ENCODE measurements at places on chromosomes 2 and 18.
A peak's percentile ranks its signal among the peaks of the same experiment; 100 is the strongest.

- no peak for DNase-seq
Observed at GRCh38 chr18:66971960-66972359, 368.1 kb upstream of the CDH19 start.

- no peak for DNase-seq
Observed at GRCh38 chr2:38586931-38587330, 15.8 kb downstream of the HNRNPLL start.

- DNase-seq = no peak
Observed at GRCh38 chr2:150339951-150340350, 147.5 kb downstream of the RND3 start.

DNA sequence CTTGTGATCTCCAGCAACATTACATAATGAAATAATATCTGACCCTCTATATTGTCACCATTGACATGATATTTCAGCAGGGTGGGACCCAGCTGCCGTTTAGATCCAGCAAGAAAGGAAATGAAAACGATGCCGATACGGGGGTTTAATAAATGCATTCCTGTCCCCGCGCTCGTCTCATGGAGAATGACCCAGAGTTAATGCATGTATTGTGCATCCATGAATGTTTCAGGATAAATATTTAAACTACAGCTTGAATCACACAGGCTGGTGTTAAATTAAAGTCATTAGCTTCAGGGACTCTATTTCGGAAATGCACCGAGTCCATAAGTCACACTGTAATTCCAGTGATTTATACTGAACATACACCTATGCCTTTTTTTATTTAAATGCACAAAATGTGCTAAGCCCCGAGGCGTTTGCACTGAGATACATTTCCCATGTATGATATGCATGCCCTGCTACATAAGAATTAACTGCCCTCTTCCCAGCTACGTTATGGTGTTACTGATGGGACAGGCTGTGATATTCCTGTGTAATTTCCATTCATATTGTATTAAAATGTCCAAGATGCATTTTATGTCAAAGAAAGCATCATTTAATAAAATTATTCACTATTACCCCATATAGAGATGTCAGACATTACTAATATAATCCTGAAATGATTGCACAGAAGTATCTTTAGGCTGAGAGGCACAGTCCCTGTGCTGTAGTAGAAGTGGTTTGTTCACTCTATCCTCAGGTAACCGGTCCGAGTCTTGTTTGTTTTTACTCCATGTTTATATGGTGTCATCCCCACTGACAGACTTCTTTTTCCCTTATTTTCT is 109.3 kb upstream of the ZNF516 start:
- DNase-seq = no peak

DNA sequence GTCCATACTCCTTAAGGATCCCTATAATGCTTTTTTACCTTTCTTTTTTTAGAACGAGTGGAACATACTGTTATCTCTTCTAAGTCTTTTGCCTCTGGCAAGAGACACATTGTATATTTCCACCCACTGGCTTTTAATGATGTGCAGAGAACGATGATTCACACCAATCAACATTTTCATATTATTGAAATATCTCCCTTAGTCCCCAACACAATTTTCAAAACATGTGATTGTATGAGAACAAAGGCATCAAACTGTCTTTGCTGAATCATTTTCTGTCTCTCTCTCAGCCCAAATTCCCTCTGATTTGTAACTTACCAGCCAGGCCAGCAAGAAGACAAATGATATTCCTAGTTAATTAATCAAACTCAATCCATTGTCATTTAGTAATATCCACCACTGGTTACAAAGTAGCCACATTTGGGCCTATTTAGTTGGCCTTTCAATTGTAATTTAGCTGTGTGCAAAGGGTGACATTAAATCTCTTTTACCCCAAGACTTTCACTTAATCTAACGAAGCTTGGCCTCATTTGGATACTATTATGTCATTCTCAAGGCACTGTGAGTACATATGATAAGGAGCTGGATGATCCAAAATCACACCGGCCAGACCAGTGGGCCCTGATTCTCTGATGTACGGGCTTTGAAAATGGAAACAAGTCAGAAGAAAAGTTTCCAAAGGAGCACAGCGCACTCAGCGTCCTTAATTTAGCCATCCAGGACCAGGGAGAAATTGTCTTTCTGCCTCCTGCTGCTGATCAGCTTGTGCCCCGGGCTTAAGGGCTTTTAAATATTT is 185.1 kb downstream of the SCG2 start:
- no peak for DNase-seq

DNA sequence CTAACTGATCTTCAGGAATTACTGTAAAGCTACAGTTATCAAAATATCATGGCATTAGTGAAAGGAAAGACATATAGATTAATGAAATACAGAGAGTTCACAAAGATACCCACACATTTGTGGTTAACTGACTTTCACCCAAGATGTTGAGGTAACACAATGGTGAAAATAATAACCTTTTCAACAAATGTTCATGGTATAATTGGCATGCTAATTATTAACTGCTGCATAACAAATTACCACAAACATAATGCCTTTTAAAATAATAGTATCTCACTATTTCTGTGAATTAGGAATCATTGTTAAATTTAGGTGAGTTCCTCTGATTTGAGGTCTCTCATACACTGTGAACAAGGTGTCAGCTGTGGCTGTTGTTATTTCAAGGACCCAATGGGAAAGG is 1493.1 kb upstream of the ACVR2A start:
- DNase-seq = no peak

- no peak for DNase-seq
Observed at GRCh38 chr2:212249451-212249850, 289.2 kb downstream of the ERBB4 start.

GRCh38 chr2:94870440-94871225 is 597 bp upstream of the TEKT4 start:
- no peak for DNase-seq

GRCh38 chr2:109523536-109524361 is 90.0 kb downstream of the SEPTIN10 start:
- no peak for DNase-seq

DNA sequence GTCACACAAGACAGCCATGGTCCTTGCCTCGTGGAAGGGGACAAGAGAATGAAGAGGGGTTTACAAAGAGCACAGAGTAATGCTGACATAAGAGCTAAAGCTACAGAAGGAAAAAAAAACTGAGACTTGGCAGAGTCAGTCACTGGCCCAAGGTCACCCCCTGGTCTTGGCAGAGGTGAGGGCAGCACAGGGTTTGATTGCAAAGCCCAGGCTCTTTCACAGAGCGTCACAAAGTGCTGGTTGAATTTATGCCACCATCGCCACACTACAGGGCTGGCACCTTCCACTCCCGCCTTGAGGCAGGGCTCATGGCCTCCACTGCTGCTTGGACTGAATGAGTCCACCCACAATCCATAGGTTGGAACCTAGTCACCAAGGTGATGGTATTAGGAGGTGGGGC is 190.2 kb downstream of the INHBB start:
- DNase-seq = no peak

DNA sequence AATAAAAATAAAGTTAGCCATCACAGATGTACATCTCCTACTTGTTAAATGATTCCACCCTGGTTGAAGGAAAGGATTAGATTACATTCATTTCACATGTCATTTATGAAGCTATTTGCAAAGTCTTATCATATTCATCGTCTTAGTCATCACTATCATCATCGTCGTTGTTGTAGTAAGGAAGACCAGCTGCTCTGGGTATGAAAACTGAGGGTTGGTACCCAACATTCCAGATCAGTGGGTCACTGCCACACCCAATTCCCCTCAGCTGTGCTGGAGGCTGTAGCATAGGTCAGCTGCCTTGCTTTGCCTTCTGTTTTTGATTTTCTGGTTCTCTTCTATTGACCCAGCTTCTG is 20.9 kb upstream of the CCBE1 start:
- peak; percentile 90 for DNase-seq

DNA sequence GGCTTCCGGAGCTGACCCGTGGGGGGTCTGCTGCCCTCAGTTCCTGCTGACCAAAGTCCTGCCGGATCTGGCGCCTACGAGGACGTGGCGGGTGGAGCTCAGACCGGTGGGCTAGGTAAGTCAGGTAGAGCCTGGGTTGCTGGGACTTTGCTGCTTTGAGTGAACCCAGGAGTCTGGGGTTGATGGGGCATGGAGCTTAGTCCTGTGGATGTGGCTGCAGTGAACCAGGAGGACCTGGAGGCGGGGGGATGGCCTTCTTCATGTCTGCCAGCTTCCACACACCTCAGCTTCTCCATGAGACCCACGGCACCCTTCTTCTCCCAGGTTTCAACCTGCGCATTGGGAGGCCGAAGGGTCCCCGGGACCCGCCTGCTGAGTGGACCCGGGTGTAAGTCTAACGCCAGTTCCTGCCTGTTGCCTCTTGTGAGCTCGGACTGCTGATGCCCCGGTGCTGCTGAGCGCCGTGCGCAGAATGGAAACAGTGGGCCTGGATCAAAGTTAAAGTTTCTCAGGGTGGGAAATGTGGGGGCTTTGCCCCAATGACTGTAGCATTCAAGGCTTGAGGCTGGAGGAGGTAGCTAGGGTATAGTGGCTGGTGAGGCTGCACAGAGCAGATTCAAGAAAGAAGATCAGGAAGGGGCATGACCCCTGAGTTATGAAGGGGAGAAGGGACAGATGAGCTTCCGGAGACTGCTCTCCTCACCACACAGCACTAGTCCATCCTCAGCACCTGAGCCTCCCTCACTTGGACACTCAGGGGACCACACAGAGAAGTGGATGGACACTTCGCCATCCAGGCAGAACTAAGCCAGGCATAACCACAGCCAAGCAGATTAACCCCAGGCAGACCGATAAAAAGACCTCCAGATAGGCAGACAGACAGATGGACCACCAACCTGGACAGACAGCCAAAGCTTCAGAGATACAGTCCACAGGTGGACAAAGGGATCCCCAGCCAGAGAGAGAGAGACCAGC is 17.3 kb downstream of the PTPN18 start:
- DNase-seq = no peak

DNA sequence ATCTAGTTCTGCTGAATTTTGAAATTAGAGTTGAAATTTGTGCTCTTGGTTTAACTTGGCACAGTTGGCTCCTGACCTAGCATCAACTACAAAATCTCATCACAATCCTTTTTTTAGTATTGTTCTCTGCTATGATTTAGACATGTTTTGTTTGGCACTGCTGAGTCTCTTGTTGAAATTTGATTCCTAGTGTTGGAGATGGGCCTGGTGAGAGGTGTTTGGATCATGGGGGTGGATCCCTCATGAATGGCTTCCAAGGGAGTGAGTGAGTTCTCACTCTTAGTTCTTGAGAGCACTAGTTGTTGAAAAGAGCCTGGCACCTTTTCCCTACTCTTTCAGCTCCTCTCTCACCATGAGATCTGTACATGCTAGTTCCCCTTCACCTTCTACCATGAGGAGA is 605.6 kb upstream of the SLC39A10 start:
- DNase-seq = peak; percentile 67
